Testis (tissue), 5 donors: ENCODE measurements at places on chromosomes 4 and X.

DNA sequence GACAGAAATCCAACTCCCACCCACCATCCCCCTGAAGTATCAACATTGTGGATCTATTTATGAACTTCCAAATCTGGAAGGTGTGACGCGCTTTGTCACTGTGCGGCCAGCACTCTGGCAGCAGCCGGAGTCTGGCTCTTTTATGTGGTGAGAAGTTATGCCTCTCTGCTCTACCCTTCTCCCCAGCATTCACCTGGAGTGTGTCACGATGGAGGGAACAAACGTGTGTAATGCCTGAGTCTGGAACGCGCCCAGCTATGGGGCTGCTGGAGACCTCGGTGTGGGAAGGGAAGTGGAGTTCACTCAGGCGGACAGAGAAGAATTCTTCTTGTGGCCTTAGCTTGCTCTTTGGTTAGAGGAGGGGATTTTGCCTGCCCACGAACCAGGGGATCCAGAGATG lies 222.1 kb upstream of the RPL34 start:
- no peak for DNase-seq

DNA sequence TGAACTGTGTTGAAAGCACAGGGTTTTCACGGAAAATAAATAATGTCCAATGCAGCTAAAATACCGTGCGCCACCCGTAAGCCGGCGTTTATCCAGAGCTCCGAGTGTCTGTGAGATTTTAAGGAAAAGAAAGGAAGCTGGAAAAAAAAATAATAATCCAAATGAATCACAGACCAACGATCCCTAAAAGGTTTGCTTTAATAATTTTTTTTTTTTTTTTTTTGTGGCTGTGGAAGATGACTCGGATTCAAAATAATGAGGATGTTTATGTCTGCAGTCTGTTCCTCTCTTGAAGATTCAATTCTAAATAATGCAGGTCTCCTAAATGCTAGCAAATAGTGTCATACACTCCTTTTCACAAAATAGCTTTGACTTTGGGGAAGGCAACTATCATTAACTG lies 84.6 kb upstream of the PPP2R3B start:
- DNase-seq = no peak

DNA sequence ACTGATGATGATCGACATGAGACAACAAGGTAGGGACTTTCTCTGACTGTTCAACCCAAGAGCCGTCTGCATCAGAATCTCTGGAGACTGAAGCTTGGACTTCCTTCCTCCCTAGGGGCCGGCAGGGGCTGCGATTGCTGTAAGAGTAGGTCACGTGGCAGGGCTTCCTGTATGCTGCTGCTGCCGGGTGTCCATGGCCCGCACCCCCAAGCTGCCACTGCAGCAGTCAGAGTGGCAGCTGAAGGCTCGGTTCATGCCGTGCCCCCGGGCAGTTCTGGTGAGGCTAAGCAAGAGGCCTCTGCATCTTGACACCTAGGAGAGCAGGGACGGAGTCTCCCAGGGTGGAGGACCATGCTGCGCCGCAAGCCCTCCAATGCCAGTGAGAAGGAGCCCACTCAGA lies at the start of gene SASH3:
Gene SASH3, plus strand, starts transcription at position 203 of the 400 bp plus-strand sequence. Its CDS starts 149 bp downstream, at position 352.
- peak; percentile 17 for DNase-seq

GRCh38 chr4:128410037-128410436 lies 122.4 kb upstream of the PGRMC2 start:
- no peak for DNase-seq

- DNase-seq = no peak
Measured at GRCh38 chr4:189974056-189974455, 33.4 kb downstream of the FRG1 start.

DNA sequence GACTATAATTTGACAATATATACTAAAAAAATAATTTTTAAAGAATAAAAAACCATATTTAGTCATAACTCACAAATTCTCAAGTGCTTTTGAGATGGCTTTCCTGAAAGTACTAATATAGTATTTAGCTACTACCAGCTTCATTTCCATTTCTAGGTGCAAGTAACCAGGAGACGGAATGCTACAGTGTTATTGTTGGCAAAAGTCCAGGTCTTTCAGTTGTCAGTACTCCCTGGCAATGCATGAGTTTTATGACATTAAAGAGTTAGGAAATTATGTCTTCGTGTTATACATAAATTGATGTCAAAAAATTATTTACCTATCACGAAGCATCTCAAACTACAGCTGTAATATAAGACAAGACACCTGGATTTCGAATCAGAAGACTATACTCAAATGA lies 45.0 kb downstream of the TMEM47 start:
- DNase-seq = no peak

DNA sequence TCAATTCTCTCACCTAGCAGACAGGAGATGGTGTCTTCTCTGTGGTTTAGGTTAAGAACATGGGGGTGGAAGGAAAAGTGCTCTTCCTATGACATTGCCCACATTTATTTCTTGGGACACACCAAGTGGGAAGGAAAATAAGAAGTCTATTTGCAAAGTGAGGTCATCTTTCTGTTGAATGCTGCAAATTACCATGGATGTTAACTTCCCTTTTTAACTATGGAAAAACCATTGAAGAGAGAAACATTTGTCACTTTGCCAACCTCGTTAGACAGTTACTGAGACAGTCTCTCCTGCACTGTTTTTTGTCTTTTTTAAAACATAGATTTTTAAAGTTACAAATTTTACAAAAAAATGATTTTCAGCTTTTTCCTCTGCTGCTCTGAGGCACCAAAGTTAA lies 72.8 kb upstream of the BEND4 start:
- DNase-seq = no peak

DNA sequence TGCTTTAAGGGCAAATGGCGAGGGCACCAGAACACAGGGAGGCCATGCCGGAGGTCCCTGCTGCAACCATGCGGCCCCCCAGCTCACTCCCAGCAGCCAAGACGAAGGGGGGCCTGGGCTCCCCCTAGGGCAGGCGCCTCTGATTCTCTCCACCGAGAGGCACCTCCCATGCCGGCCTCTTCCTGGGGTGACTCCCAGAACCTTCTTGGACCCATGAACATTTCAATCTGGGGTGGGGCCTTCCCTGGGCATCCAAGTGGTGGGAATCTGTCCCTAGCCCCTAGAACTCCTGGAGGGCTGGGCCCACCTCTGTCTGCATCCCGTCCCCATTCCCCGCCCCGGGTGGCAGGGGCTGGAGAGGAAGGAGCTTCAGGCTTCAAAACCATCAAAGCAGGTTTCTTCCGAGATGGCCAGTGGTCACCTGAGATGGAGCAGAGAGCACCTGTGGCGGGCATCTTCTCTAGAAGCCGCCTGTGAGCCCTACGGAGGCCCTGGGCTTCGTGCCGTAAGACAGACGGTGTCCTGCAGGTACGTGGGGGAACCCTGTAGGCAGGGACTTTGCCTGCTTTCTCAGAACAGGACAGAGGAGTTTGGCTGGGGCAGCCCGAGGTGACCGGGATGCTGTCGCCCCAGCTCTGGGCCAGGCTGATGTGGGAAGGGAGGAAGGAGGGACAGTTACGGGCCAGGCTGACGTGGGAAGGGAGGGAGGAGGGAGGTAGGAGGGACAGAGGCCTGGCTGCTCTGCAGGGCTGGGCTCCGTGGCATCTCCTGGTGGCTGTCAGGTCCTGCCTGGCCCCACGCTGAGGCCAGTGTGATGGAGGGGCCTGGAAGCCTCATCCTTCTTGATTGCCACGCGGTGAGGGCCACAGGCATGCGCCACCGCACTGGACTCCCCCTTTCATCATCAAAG lies 6.8 kb upstream of the SLC25A6 start:
- DNase-seq = no peak

GRCh38 chrX:87798039-87798438 lies 280.4 kb downstream of the KLHL4 start:
- DNase-seq = no peak

DNA sequence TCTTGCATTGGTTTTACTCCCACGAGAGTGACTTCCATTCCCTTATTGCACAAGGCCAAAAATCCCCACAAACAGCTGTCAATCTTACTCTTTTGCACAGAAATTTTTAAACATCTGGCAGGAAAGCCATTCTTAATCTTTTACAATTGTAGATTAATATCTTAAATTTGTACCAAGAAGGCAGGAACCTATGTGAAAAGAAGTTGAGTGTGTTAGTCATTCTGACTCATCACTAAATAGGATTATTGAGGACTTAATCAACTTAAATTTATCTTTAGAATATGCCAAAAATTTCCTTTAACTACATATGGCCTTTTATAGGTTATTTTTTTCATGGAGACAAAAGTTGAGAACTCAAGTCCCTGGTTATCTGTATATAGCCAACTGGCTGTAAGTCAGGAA lies 49.0 kb upstream of the VEGFC start:
- DNase-seq = no peak

GRCh38 chr4:44447563-44448504 lies 775 bp downstream of the KCTD8 start:
- peak; percentile 73 for DNase-seq

GRCh38 chr4:121057466-121057922 lies 14.8 kb downstream of the NDNF start:
- no peak for DNase-seq

GRCh38 chr4:182578402-182578801 lies 335.2 kb downstream of the TENM3 start:
- DNase-seq = no peak

- DNase-seq = no peak
Measured at GRCh38 chr4:82247171-82247570, 126.6 kb downstream of the HNRNPD start.

DNA sequence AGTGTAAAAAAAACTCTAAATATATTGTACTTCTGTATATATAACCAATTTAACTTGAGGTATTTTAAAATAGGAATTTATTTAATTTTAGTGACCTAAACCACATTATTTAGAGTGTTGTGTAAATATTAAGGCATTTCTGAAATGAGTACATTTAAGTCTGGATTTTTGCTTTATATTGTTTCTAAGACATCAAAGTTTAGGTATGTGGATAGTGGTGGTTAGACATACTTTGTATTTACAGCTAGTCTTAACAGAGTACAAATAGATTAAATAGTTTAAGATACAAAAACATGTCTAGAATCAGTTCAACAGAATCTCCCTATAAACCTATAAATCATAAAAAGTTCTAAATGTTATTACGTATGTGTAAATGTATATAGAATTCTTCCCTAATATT lies 588.5 kb downstream of the TRIML1 start:
- no peak for DNase-seq

DNA sequence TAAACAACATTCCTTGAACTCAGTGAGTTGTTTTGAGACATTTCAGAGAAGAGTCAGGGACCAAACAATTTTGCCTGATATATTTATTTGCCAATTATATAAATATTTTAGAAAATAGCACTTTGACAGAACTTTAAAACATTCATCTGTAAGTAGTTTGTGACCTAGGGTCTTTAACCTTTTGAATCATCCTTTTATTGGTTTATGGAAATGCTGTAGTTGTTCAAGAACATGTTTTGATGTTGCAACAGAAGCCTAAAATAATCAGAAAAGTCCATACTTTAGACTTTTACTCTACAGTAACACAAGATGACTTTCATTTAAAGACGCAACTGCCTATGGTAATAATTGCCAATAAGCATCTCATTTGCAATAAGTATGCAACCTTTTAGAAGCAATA lies 43.0 kb downstream of the CXCL1 start:
- no peak for DNase-seq

GRCh38 chrX:14616301-14616700 lies 87.0 kb downstream of the GLRA2 start:
- DNase-seq = no peak

DNA sequence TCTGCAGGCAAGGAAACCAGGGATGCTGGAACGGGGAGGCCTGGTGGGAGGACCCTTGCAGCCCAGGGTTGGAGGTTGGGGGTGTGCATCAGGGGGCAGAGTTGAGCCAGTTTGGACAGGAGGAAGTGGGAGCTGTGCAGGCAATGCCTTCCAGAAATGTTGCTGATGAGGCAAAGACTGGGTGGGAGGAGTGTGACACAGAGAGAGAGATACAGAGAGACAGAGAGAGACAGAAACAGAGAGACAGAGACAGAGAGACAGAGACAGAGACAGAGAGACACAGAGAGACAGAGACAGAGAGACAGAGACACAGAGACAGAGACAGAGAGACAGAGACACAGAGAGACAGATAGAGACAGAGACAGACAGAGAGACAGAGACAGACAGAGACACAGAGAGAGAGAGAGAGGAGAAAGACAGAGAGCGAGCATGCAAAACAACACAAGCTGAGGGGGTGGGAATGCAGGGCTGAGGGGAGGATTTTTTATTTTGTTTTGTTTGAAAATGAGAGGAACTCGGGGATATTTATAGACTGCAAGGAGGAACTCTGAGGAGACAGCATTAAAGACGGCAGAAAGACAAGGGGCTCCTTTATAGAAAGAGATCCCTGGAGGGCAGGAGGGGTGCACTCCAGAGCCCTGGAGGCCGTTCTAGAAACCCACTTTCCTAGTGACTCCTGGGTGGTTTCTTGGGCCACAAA lies 1.9 kb upstream of the HAUS3 start:
- DNase-seq = peak; percentile 73

DNA sequence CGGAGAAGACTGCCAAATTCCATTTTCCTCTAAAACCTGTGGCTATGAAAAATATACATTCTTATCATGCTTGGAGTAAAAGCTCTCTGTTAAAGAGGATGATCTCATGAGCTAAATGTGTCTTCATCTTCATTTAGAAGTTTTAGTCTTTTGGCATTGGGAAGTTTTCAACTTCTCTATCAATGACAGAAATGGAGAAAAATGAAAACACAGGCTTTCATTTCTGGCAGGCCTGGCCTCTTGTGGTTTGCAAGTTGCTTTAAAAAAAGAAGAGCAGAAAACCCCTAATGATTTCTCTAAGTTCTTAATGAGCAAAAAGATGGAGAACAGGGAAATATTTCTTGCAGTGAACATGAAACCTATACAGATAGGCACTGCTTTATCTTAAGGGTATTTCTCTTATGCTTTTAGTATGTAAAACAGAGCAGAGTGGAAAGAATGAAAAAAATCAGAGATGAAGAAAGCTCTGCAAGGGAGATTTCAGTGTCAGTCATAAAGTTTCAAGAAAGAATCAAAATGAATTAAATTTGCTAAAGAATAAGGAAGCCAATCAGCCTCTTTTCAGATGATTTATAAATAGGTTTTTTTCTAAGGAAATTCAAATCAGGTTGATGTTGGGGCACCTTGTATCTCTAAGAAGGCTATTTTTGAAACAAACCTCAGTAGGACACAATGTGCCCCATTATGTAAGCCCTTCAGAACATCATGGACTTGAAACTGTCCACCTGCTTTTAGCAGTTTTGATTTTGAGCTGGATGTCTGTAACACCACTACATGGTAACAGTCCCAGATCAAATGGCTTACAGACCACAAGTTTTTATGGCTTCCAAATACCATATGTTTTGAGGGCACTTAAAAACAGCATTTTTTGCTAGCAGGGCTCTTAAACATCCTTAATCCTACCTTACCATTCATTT lies 225.0 kb downstream of the GRIA3 start:
- DNase-seq = no peak

DNA sequence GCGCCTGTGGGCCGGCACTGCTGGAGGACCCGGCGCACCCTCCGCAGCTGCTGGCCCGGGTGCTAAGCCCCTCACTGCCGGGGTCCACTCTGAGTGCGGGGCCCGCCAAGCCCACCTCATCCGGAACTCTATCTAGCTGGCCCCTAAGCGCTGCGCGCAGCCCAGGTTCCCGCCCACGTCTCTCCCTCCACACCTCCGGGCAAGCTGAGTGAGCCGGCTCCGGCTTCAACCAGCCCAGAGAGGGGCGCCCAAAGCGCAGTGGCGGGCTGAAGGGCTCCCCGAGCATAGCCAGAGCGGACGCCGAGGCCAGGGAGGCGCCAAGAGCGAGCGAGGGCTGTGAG lies 75.2 kb downstream of the QDPR start:
- DNase-seq = peak; percentile 16
